ENCODE measurements at places on chromosomes 4 and X.
A peak's percentile ranks its signal among the peaks of the same experiment; 100 is the strongest.

GRCh38 chrX:68665502-68665901 is 18.0 kb downstream of the STARD8 start:
- no peak overlapping the region for H3K27ac ChIP-seq
- no peak for DNase-seq
- peaks cover 5% of the 10 kb centered on the region for H3K27me3 ChIP-seq

- H3K4me3 ChIP-seq: no peak overlapping the region
- H3K27me3 ChIP-seq: no peaks in the 10 kb centered on the region
- peaks cover 11% of the 10 kb centered on the region for H3K36me3 ChIP-seq
- no peaks in the 10 kb centered on the region for H3K4me1 ChIP-seq
- H3K27ac ChIP-seq: no peak overlapping the region
- no peak for DNase-seq
Observed at GRCh38 chr4:6591781-6592180, 16.8 kb downstream of the MAN2B2 start.

DNA sequence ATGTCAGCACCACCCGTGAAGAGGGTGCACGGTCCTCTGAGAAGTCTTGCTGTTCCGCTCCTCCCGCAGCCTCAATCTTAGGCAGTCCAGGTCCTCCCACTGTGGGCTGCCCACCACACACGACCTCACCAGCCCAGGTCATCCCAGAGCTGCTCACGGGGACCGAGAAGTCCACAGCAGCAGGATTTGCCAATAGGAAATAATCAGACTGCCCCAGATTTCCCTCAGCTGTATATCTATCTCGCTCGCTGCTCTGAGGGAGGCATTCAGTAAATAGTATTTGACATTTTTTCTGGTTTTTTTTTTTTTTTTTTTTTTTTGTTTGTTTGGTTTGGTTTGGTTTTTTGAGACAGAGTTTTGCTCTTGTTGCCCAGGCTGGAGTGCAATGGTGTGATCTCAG is 83.8 kb downstream of the STOX2 start:
- no peak overlapping the region for H3K4me3 ChIP-seq
- no peak for DNase-seq
- H3K36me3 ChIP-seq: no peaks in the 10 kb centered on the region
- H3K4me1 ChIP-seq: no peaks in the 10 kb centered on the region
- H3K27me3 ChIP-seq: peaks cover 13% of the 10 kb centered on the region
- H3K27ac ChIP-seq: no peak overlapping the region

- no peaks in the 10 kb centered on the region for H3K27me3 ChIP-seq
- DNase-seq: no peak
- H3K36me3 ChIP-seq: no peaks in the 10 kb centered on the region
- no peak overlapping the region for H3K27ac ChIP-seq
- H3K4me1 ChIP-seq: no peaks in the 10 kb centered on the region
Observed at GRCh38 chr4:14841801-14842768, 160.2 kb upstream of the CPEB2 start.

DNA sequence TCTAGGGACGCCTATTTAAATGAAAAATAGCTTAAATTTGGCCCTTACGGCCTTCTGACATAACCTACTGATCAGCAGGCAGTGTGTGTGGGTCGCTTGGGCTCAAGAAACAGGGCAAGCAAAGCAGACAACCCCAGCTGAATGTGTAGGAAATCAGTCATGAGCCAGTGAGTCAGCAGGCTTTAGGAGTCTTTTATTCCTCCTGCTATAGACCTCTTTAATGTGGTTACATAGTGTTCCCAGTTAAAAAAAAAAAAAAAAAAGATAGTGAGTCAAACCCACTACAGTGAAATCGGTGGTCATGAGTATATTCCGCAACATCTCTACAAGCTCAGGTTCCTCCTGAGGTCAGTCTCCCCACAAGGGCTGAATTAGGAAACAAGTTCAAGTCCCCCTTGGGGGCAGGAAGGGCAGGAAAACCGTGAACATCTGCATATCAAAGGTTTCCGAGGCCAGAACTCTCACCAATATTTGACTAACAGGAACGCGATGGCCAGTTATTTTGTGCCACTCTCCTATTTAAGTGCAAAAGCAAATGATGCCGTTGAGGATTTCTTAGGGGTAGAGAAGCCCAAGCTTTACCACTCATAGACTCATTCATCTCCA is 32.7 kb downstream of the ACSL1 start:
- H3K27me3 ChIP-seq: no peaks in the 10 kb centered on the region
- peaks cover 50% of the 10 kb centered on the region for H3K4me1 ChIP-seq
- peak overlapping the region; percentile 74 for H3K27ac ChIP-seq
- H3K4me3 ChIP-seq: peak overlapping the region; percentile 40
- peaks cover 25% of the 10 kb centered on the region for H3K36me3 ChIP-seq

- no peak for DNase-seq
- peaks cover 21% of the 10 kb centered on the region for H3K4me1 ChIP-seq
- no peak overlapping the region for H3K27ac ChIP-seq
- H3K36me3 ChIP-seq: peaks cover 53% of the 10 kb centered on the region
Observed at GRCh38 chr4:36168127-36168878, 76.0 kb downstream of the ARAP2 start.

DNA sequence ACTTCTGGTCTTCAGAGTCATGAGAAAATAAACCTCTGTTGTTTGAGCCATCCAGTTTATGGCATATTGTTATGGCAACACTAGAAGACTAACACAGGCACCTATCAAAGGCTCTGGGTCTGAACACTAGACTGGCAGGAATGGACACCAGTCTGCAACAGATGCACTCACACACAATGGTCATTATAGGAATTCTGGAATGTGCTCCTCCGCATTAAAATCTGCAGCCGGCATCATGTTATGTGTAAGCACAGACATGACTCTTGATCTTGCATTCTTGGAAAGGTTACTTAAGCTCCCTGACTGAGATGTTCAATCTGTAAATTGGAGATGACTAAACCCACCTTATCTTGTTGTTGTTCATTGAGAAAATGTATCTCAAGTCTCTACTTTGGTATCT is 112.3 kb upstream of the ZNF518B start:
- peaks cover 13% of the 10 kb centered on the region for H3K27me3 ChIP-seq
- H3K27ac ChIP-seq: no peak overlapping the region
- H3K4me3 ChIP-seq: no peak overlapping the region

GRCh38 chr4:779555-779954 is 46.4 kb downstream of the CPLX1 start:
- H3K4me3 ChIP-seq: peak overlapping the region; percentile 88
- DNase-seq: no peak
- H3K27ac ChIP-seq: peak overlapping the region; percentile 68
- H3K4me1 ChIP-seq: peaks cover 45% of the 10 kb centered on the region

GRCh38 chr4:83865417-83866150 is 329.7 kb downstream of the GPAT3 start:
- no peaks in the 10 kb centered on the region for H3K4me1 ChIP-seq
- H3K36me3 ChIP-seq: no peaks in the 10 kb centered on the region
- no peak overlapping the region for H3K27ac ChIP-seq
- H3K27me3 ChIP-seq: no peaks in the 10 kb centered on the region
- no peak for DNase-seq
- H3K4me3 ChIP-seq: no peak overlapping the region
